ENCODE measurements at places on chromosomes 5 and 9.

DNA sequence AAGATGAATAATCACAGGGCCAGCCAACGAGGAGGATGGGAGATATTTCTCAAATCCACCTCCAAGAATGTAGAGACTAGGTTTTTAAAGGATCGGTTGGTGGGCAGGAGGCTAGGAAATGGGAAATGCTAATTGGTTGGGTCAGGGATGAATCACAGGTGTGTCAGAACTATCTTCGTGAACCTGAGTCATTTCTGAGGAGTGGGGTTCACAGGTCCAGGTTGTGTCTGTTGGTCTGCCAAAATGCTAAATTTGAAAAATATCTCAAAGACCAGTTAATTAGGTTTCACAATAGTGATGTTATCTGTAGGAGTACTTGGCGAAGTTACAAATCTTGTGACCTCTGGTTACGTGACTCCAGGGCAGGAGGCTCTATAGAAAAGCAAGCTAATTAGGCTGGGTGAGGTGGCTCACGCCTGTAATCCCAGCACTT, 2.6 kb upstream of the PLAA start:
- DNase-seq, result no peak

- no peak for DNase-seq
These were observed 409.4 kb downstream of the DMRTA1 start for GRCh38 chr9:22855980-22856379.

DNA sequence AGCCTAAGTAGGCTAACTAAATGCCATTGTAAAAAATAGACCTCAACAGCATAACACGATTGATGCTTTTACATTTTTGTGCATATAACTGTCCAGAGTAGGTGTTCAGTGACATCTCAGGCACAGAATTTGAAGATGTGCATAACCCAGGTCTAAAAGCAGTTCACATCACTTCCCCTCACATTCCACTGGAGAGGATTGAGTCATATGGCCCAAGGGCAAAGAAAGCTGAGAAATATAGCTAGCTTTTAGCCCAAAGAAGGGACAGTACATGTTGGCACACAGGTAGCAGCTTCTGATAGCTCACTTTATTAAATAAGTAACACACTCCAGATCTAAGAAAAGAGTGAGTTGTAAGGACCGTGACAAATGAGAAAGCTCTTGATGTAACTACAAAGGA, 2259.5 kb upstream of the WWC1 start:
- no peak for DNase-seq

GRCh38 chr9:135056541-135056940, 30.9 kb upstream of the OLFM1 start:
- DNase-seq, result no peak

- DNase-seq, result no peak
These were observed 16.1 kb downstream of the NOTCH1 start for GRCh38 chr9:136529516-136530460.

GRCh38 chr9:128894764-128895163, 12.8 kb downstream of the LRRC8A start:
- DNase-seq, result no peak
